ENCODE measurements at places on chromosomes 11 and 22.
A peak's percentile ranks its signal among the peaks of the same experiment; 100 is the strongest.

GRCh38 chr22:23086787-23087186, 16.5 kb downstream of the GNAZ start:
- no peak for DNase-seq

DNA sequence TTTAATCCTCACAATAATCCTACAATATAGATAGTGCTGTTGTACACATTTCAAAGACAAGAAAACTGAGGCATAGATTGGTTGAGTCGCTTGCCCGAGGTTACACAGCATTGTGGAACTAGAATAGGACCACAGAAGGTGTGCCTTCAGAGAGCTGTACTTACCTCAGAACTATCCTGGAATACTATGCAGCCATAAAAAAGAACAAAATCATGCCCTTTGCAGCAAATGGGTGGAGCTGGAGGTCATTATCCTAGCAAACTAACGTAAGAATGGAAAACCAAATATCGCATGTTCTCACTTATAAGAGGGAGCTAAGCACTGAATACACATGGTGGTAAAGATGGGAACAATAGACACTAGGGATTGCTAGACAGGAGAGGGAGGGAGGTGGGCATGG, 15.7 kb upstream of the NAV2 start:
- no peak for DNase-seq

GRCh38 chr11:34426766-34427185, 12.0 kb upstream of the CAT start:
- no peak for DNase-seq

- no peak for DNase-seq
Observed at GRCh38 chr11:67645521-67646461, 4.7 kb downstream of the ACY3 start.

- DNase-seq, result no peak
Observed at GRCh38 chr11:73410627-73411026, 34.4 kb downstream of the RELT start.

GRCh38 chr11:13923716-13924650, 38.5 kb upstream of the SPON1 start:
- DNase-seq, result peak; percentile 17
